ENCODE measurements at places on chromosomes 1 and 21.

GRCh38 chr1:44619261-44619900 lies 54.9 kb downstream of the TMEM53 start:
- DNase-seq, result no peak

DNA sequence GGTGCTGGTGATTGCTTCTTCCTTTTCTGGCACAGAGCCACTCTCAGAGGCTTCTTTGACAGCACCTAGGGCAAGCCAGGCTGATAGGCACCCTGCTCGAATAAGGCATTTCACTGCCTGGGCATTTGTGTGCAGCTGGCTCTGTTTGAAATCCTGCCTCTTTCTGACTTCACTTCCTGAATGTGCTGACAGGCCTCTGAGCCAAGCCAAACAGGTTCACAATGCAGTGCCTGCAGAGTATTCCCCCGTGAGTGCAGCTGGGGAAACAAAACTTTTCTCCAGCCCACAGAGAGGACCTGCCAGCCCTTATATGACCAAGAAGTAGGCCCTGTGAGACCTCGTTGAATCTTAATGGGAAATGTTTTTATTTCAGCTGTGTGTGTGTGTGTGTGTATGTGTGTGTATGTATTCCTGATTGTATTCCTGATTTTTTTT lies 10.4 kb downstream of the JUN start:
- DNase-seq, result no peak

GRCh38 chr1:226604560-226605317 lies 56.2 kb downstream of the STUM start:
- DNase-seq, result no peak

- no peak for DNase-seq
These were observed 122.2 kb downstream of the NAV1 start for GRCh38 chr1:201660931-201661822.

DNA sequence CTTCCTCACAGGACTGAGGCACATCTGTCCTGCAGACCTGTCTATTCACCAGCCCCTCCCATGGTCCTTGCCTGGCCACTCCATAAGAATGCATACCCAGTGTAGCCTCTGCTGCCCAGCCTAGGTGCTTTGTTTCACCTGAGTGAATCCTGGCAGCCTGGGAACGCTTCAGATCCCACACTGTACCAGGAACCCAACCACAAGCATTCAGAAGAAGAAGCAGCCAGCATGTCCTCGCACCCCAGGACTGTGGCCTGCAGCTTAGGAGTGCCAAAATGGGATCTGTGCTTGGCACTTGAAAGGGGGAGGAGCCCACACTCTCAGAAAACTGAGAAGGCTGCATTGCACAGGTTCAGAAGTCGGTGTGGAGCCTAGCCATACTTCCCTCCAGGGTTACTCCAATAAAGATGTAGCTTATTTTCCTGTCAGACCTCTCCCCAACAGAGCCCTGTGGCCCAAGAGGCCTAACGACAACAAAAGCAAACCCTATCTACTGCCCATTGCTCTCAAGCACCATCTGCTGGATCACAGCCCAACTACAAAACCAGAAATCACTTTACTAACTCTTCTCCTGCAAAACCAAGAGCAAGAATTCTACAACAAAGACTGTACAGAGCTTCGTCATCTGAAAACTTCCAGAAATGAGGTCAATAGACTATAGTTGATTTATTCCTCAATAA lies 923.1 kb upstream of the NEGR1 start:
- DNase-seq, result peak; percentile 21

- DNase-seq, result peak; percentile 15
These were observed 220.5 kb downstream of the CENPF start for GRCh38 chr1:214823311-214824117.

DNA sequence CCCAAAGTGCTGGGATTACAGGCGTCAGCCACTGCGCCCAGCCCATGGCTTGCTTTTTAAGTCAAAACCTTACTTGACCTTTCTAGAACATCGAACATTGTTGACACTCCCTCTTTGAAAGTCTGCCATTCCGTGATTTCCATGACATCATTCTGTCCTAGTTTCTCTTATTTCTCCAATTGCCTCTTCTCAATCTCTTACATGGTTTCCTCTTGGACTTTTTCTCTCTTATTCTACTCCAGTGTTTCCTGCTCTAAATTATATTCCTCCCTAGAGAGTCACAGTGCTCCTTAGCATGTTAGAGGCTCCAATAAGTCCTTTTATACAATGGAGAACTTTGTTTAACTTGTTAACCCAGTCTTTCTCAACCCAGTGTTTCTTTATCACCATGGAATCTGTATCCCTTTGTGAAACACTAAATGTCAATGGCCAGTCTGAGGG lies 25.5 kb downstream of the JAM2 start:
- no peak for DNase-seq

GRCh38 chr1:178262120-178262500 lies 168.2 kb downstream of the RASAL2 start:
- no peak for DNase-seq

GRCh38 chr1:200075938-200076546 lies 48.5 kb downstream of the NR5A2 start:
- DNase-seq, result peak; percentile 76

DNA sequence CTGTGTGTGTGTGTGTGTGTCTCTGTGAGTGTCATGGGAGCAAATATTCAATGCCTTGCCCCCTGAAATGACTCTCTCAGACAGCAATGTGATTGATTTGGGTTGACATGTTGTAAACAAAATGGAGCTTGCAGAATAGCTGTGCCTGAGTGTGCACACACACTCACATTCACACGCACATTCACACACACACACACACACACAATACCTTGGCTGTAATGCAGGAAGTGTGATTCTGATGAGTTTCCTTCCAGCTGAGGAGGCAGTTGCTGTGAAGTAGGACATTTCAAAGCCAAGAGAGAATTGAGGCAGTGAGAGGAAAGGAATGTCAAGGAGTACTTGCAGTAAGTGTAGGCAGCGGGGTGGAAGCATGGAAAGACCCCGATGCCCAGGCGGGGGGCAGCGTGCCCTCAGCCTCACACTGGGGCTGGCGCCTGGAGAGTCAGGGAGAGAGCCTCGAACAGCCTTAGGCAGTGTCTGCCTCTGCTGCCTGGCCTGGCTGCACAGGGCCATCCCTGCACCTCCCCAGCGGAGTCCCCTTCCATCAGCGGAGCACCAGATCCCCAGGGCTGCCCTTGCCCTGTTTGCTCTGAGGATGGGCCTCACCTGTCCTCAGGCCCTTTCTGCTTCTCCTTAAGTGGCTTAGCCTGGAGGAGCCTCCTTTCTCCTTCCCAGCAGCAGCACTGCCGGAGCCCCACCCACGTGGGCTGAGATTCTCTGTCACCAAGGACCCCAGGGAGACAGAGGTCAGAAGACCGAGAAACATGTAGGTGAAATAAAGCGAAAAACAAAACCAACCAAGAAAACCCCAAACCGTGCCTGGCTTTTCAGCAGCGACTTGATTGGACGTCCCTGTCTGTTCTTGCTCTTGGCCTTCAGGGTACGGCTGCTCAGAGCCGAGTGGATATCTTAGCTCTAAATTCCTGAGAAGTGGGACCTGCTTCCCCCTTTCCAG lies 9.2 kb downstream of the VASH2 start:
- no peak for DNase-seq

DNA sequence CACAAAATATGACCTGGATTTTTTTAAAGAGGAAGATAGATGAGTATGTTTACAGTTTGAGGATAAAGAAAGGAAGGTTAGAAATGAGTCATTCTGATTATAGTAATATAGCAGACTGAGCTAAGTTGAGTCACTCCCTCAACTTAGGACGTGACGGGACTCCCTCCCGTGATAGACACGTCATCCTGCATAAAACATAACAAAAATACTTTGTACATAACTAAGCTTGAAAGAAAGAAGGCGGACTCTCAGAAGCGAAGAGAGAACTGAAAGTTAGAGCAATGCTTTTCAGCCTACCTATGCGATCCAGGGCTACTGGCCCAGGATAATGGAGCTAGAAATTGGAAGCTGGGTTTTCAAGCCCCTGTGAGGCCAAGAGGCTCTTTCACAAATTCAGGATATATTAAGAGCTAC lies 53.0 kb upstream of the DESI2 start:
- DNase-seq, result peak; percentile 12

GRCh38 chr1:31987135-31987619 lies 26.5 kb upstream of the KHDRBS1 start:
- DNase-seq, result no peak

DNA sequence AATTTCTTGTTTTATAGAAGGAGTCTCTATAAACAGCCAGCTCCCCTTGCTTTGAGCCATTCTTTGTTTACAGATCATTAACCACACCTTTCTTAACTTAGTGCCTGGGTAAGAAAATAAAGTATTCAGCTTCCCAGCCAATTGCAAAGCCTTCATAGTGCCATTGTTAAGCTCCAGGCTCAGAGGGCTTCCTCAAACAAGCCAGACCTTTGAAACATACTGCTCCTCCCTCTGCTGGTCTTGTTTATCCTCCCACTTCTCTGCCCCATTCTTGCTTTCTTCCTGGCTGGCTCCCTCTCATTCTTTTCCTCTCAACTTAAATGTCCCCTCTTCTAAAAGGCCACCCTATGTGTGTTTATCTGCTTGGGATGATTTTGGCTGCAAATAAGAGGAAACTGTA lies 319.4 kb upstream of the ST6GALNAC5 start:
- DNase-seq, result peak; percentile 46

DNA sequence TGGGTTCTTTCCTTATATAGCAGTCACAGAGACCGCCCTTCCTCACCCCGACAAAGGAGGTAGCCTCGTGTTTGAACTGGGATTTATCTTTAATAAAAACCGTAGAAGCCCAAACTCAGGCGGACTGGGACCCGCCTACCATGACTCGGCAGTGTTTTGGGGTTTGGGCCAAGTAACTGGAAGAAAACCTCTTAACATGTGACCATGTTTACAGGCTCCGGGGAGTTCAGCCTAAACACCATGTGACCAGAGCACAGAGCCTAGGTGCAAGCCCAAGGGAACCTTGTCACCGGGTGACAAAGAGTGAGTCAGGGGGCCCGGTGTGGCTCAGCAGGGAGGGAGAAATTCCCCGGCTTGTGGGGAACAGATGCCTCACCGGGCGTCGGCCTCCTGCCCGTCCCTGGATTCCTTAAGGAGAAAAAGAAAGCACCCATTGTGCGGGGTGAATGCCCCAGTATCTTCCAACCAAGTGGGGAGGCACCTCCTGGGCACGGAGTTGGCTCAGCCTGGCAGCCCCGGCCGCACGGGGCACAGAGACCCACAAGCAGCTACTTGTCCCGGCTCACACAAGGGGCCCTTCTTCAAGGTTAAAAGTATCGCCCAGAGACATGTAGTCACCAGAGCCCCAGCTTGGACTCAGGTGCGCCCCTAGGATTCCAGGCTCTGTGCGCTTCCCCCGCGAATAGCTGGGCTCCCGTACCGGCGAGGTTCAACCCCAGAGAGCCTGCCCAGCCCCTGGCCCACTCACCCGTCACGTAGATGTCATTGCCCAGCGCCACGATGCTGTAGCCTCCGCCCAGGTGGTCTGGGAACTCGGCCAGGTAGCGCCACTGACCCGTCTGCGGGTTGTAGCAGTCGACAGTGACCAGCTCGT lies 1.4 kb downstream of the KLHL21 start:
- DNase-seq, result peak; percentile 75

DNA sequence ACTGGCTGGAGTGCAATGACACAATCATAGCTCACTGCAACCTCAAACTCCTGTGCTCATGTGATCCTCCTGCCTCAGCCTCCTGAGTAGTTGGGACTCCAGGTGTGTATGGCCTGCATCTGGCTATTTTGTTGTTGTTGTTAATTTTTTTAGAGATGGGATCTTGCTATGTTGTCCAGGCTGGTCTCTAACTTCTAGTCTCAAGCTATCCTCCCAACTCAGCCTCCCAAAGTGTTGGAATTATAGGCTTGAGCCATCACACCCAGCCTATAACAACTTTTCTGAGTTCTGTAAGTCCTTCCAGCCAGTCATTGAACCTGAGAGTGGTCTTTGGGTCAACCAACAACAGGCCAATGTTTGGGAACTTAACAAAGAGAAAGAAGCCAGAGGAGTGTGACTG lies 11.2 kb upstream of the PGBD2 start:
- DNase-seq, result no peak

DNA sequence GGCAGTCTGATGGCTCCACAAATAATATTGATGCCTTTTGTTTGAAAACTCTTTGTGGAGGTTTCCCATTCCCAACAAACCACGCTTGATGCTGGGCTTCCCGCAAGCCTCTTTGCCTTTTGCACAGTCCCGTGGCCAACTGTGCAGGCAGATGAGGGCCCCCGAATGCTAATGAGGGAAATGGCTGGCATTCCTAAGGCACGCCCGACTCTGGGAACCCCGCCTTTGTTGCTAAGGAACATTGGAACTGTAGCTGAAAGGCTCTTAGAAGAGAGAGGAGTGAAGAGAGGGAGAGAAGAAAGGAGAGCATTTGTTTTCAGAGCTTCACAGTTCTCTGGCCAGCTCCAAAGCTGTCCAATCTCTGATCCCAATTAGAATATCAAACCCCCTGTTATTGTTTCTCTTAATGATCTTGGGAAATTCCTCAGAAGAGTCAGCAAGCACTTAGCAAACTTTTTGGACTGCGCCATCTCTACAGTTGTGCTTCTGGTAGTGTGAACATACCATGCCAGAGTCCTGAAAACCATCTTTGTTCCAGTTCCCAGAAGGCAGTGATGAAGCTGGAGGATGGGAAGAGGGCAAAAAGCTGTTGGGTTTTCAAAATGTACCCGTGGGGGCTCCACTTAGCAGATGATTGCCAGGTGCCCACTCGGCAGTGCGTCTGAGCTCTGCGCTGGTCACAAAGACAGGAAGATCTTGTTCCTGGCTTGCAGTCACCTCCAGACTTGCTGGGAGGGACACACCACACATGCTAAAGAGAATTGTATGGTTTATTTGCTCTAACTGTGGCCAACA lies 60.1 kb upstream of the CYP2J2 start:
- DNase-seq, result no peak

GRCh38 chr21:34733852-34734251 lies 65.1 kb downstream of the CLIC6 start:
- no peak for DNase-seq

- DNase-seq, result no peak
These were observed 30.9 kb downstream of the GPR161 start for GRCh38 chr1:168105846-168106245.

GRCh38 chr1:230160957-230161771 lies 94.1 kb downstream of the GALNT2 start:
- no peak for DNase-seq

GRCh38 chr1:198713081-198713480 lies 74.2 kb downstream of the PTPRC start:
- DNase-seq, result no peak

DNA sequence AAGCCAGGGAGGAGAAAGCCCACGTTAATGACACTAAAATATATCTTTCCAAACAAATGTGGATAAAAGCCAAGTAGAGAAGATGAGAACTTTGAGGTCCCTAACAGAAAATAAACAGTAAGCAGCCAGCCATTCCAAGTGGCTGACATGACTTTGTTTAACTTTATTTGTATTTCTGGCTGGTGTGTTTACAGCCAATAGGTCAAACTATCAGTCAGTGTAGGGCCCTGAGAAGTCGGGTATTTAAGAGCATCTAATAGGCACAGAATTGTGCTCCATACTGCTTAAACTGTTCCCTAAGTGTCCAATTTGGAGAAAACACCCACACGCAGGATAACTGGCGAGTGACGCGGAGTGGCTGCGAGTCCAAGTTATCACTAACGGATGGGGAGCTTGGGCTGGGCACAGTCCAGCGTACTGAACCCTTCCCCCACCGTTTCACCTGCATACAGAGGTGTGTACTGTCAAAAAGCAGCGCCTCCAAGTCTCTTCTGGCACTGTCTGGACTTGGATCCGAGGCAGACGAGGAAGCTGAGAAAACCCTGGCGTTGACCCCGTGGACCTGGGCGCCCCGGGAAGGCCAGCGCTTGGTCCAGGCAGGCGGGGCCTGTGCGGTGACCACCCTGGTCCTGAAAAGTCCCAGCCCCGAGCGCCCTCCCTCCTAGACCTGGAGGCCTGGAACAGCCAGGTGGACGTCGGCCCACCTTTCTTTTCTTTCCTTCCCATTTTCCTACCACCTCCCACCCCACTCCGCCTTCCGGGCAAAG lies 662 bp upstream of the LGALS8 start:
- DNase-seq, result peak; percentile 59

GRCh38 chr1:41730806-41731205 lies 187.9 kb downstream of the HIVEP3 start:
- no peak for DNase-seq

Measured in HT-29 (cell line).